ENCODE measurements at places on chromosomes 3 and 15. TPM values are rescaled to one million over a fixed set of nuclear protein-coding genes. Genes with fewer than 3 reads are reported as not detected.

The SLC6A1 gene
- 54.6 TPM for total RNA-seq

The PLIN1 gene
- total RNA-seq = under 0.01 TPM

The KLHL40 gene
- total RNA-seq = not detected

The GPR149 gene
- total RNA-seq = 1.7 TPM

The TRPC1 gene
- total RNA-seq = 102 TPM

The ACP3 gene
- total RNA-seq = 0.98 TPM

The LMAN1L gene
- total RNA-seq = not detected

The OXTR gene
- 0.74 TPM for total RNA-seq
